ENCODE measurements at places on chromosomes 12 and 14.

DNA sequence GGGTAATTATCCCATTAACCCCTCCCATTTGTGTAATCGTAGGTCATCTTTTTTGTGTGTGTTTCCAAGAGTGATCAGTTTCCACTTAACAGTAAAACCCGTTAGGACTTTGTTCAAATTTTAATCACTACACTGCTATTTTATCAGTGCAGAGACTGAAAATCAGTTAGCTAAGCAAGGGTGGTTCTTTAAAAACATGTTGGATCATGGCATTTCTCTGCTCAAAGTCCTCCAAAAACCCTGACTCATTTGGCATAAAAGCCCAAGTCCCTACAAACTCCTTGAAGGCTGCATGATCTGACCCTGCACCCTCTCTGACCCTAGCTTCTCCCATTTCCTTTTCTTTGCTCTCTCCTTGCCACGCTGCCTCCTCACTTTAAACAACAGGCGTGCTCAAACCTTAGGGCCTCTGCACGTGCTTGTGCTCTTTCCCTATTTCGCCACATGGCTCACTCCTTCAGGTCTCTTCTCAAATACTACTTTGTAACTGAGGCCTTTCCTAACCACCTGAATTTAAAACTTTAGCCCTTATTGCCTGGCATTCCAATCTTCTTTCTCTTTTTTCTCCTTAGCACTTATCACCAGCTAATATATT is 13.2 kb upstream of the OVCH1 start:
- no peak for DNase-seq

- no peak for DNase-seq
Observed at GRCh38 chr12:31220061-31220460, 105.9 kb downstream of the SINHCAF start.

- no peak for DNase-seq
Observed at GRCh38 chr12:8035440-8036010, 3.0 kb downstream of the FOXJ2 start.

- DNase-seq, result no peak
Observed at GRCh38 chr14:56870336-56870735, 60.1 kb upstream of the OTX2 start.
